Ovary (tissue), 10 donors: ENCODE measurements at places on chromosomes 5 and 9. TPM values are rescaled to one million over a fixed set of nuclear protein-coding genes. Genes with fewer than 3 reads are reported as not detected.

CMBL gene
- 50.0 TPM for total RNA-seq

LURAP1L gene
- total RNA-seq: 2.4 TPM

UTP15 gene
- 13.4 TPM for total RNA-seq

PCDHA10 gene
- total RNA-seq: 1.5 TPM

TSSK1B gene
- total RNA-seq: 0.08 TPM

PPP1R26 gene
- 19.2 TPM for total RNA-seq

NTRK2 gene
- total RNA-seq: 20.4 TPM

EPB41L4A gene
- total RNA-seq: 8.2 TPM

TRIM7 gene
- 0.97 TPM for total RNA-seq

GFM2 gene
- 16.4 TPM for total RNA-seq

CORO2A gene
- total RNA-seq: 1.3 TPM

RETREG1 gene
- total RNA-seq: 20.0 TPM

IL4 gene
- total RNA-seq: not detected

C1QTNF3 gene
- 3.0 TPM for total RNA-seq

TLX3 gene
- not detected for total RNA-seq

ZDHHC11B gene
- total RNA-seq: 4.2 TPM

OR1Q1 gene
- not detected for total RNA-seq

ADAMTS2 gene
- total RNA-seq: 7.9 TPM

PPP3R2 gene
- not detected for total RNA-seq

HAND1 gene
- not detected for total RNA-seq

GFI1B gene
- not detected for total RNA-seq

DMRT3 gene
- not detected for total RNA-seq

CDX1 gene
- total RNA-seq: 0.30 TPM

SLC6A19 gene
- 1.5 TPM for total RNA-seq

FBP2 gene
- total RNA-seq: not detected

SLC1A1 gene
- total RNA-seq: 1.7 TPM

QRFP gene
- not detected for total RNA-seq

TMEM215 gene
- total RNA-seq: 0.26 TPM

FSTL4 gene
- not detected for total RNA-seq

TUT7 gene
- 25.7 TPM for total RNA-seq

FAM78A gene
- total RNA-seq: 2.9 TPM

ERCC8 gene
- total RNA-seq: 12.4 TPM

SHB gene
- 13.3 TPM for total RNA-seq

PPWD1 gene
- total RNA-seq: 67.1 TPM

MORN5 gene
- total RNA-seq: 0.63 TPM

TEX48 gene
- not detected for total RNA-seq

ALDOB gene
- not detected for total RNA-seq

NFIB gene
- total RNA-seq: 53.2 TPM

SPATA9 gene
- total RNA-seq: 1.7 TPM

C7 gene
- total RNA-seq: 205 TPM

SLIT3 gene
- total RNA-seq: 31.6 TPM
